ENCODE measurements at places on chromosomes 2 and 18.
A peak's percentile ranks its signal among the peaks of the same experiment; 100 is the strongest.

DNA sequence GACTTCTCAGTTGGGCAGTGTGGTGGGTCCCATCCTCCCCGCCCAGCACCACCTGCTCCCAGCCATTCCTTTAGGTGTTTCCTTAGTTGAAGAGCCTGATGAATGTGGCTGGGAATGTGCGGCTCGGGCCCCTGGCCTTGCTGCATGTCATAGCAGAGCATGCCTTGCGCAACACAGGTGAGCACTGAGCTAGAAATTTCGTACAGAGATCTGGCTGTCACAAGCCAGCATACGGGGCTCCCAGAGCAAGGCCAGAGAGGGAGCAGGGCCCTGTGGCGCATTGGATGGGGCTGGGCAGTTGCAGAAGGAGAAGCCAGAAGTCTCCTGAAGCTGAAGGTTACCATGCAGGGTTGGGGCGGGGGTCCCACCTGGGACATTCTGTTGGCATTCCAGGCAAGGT is 129.7 kb downstream of the WDSUB1 start:
- no peak for DNase-seq

DNA sequence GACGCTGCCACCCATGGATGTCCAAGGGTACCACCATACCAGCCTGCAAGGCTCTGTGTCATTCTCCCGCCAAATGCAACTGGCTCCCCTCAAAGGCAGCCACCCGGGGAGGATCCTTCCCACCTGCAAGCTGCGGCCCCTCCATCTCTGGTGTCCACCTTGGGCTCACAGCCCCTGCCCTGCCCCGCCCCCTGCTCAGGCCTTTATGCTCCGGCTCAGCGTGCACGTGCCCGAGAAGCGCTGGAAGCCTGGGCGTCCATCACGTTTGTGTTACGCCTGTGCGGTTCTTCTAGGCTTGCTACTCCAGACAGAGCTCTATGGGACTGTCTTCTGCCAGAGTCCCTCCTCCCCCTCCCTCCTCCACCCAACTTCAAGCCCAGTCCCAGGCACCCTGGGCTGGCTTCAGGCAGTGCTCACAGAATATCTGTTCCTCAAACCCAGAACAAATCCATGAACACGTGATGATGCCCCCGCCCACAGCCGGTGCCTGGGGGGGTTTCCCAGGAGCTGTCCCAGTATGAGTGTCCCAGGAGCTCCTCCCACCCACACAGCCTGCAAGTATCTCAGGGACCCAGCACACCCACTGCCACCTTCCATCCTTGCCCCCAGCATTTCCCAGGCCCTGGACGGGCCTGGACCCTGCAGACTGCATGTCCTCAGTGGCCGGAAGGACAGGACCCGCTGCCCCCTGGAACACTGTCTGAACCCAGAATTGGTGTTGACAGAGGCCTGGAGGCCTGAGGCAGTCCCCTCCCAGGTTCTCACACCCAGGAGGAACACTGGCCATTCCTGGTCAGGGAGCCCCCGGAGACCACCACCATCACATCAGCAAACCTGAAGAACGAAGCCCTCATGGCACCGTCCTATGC is 30.3 kb downstream of the KIF1A start:
- no peak for DNase-seq

DNA sequence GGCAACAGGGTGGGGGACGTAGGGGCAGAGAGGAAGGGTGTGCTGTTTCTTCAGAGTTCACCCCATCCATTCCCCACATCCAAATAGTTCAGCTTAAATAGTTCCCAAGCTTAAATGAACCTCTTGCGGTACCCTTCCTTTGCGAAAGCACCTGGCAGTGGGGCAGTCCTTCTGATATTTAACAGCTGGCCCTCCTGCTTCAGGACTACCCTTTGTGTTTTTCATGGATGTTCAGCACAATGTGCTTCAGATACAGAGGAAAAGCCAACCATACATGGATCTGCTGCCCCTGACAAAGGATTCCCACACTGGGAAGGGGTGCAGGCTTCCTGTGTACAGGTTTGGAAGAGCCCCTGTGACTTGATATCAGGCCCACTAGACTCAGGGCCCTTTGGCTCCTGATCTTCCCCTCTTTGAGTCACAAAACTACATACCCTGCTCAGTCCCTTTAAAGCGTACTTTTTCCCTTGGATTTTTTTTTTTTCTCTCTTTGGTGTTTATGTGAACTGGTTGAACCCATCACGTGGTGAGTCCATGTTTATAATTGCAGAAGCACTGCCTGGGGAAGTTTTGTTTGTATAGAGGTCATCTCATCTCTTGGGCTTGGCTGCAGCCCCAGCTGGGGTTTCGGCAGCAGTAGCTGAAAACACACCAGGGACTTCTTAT is 45.3 kb upstream of the IGFBP5 start:
- no peak for DNase-seq

DNA sequence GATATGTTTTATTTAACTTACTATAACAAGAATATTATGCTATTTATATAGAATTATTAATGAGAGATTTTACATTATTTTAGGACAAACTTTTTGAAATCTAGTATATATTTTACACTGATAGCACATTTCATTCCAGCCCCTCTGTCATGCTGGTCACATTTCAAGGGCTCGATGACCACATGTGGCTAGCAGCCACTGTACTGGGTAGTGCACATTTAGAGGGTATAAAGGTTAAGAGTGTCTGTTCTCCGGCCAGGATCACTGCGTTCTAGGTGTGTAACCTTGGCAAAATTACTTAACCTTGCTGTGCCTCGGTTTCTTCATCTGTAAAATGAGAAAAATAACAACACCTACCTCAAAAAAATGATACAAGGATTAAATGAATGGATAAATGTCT is 87.2 kb upstream of the TNP1 start:
- DNase-seq, result peak; percentile 43

DNA sequence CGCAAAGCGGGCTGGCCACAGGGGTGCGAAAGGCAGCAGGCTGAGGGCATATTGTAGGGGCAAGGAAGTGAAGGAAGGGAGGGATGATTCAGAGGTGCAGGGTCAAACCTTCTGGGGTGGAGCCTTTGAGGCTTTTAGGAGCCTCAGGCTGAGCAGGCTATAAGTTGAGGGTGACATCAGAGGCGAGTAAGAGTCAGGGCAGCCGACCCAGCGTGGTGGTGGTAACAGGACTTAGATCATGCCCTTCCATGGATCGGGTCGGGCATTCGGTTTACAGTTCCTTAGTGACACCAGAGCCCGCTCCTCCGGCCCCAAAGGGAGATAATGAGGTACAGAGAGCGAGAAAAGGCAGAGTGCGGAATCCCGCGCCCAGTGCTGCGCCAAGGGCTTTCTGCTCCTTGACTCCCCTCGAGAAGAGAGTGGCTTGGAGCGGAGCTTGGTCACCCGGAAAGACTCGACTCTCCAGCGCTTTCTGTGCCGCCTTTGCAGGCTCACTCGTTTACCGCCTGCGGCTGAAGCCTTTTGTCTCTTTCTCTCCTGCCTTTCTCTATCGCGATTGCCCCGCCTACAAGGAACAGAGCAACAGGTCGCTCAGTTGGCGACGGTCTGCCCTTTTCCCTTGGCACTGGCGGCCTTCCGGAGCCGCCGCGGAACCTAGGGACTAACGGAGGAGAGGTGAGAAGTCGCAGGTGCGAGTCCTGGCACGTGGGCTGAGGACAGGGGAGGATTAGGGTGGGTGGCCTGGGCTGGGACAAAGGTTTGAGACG is 720 bp downstream of the LBX2 start:
- no peak for DNase-seq

DNA sequence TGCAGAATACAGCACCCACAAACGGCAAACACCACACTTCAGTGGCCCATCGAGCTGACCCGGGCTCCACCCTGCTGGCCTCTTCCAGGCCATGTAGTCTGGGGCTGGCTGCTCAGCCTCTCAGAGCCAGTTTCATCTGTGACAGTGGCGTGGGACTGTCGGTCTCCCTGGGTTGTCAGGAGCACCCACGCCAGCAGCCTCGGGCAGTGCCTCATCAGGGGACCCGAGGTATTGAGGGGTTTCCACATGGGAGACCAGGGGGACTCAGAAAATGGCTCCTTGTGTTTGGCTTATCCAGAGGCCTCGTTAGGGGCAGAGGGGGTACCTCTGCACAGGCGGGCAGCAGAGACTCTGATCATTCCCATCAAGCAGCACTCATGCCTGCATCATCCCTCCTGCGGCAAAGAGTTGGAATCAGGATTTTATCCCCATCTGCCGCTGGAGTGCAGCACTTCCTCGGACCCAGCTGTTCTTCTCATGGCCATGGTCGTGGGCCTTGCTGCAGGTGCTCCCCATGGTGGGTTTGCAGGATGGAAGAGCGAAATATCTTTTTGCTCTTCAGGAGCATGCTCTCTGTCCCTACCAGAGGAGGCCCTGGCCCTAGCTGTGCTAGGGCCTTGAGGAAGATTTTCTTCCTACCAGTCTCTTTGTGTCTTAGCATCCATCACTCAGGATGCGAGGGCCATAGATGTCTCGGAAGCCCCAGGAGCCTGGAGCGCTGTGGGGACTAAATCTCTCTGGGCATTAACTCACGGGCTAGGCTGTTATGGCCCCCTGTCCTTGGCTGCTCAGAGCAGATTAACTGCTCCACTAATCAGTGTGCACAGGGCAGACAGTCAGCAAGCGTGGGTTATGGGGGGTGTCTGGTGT is 100.8 kb downstream of the CLIP4 start:
- no peak for DNase-seq
